ENCODE measurements at places on chromosomes 6 and 20.

DNA sequence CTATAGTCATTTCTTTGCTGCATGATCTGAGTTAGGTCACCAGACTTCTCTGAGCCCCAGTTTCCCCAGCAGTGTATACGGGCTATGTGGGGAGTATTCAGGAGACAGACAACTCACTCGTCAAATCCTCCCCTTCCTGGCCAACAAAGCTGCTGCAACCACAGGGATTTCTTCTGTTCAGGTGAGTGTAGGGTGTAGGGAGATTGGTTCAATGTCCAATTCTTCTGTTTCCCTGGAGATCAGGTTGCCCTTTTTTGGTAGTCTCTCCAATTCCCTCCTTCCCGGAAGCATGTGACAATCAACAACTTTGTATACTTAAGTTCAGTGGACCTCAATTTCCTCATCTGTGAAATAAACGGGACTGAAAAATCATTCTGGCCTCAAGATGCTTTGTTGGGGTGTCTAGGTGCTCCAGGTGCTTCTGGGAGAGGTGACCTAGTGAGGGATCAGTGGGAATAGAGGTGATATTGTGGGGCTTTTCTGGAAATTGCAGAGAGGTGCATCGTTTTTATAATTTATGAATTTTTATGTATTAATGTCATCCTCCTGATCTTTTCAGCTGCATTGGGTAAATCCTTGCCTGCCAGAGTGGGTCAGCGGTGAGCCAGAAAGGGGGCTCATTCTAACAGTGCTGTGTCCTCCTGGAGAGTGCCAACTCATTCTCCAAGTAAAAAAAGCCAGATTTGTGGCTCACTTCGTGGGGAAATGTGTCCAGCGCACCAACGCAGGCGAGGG, 594 bp upstream of the CDKN1A start:
- no peak for DNase-seq

- no peak for DNase-seq
These were observed 14.1 kb downstream of the SAMD5 start for GRCh38 chr6:147522597-147522996.

DNA sequence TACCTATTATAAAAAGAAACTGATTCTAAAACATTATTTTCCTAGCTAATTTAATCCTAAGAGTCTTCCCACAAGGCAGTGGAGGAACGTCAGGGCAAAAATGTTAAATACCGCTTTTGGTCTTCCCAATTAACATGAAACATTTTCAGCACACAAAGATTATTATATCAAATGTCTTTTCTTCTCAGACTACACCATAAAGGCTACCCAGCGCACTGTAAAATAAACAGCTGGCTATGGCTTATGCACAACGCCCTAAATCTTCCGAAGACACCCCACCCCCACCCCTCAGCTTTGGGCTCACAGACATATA, 1.0 kb downstream of the NUDT3 start:
- DNase-seq = no peak

DNA sequence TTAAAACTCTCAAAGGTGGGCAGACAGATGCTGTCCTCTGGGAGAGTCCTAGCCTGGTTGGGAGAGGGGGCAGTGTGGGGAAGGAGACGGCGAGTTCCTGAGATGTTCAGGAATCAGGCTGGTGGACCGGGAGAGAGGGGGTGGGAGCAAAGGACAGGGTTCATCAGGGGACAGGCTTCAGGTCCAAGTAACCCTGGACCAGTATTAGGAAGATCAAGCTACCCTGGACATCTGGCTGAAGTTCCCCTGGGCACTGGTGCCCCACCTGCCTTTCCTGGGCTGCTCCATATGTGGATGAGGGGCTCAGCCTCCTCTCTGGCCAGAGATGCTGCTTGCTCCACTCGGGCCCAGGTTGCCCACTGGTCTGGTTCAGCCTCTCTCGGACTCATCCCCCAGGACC, 1.1 kb upstream of the IP6K3 start:
- DNase-seq = no peak

DNA sequence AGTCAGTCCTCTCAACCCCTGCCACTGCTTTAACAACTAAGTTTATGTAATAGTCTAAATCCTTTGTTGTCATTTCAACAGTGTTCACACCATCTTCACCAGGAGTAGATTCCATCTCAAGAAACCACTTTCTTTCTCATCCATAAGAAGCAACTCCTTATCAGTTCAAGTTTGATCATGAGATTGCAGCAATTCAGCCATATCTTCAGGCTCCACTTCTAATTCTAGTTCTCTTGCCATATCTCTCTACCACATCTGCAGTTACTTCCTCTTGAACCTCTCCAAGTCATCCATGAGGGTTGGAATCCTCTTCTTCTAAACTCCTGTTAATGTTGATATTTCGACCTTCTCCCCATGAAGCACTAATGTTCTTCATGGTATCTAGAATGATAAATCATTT, 57.9 kb upstream of the FOXO3 start:
- no peak for DNase-seq

Measured in activated CD8-positive, alpha-beta memory T cell treated with anti-CD3 and anti-CD28 coated beads, Interleukin-2, amount 50 U/mL, for 48 hours (primary cell).